ENCODE measurements at places on chromosomes 2 and 18. TPM values are rescaled to one million over a fixed set of nuclear protein-coding genes. Genes with fewer than 3 reads are reported as not detected.

FEV gene
- total RNA-seq: not detected

GRCh38 chr2:143081616-143082015 lies 47.6 kb upstream of the ARHGAP15 start:
- DNase-seq: no peak

- no peak for DNase-seq
Measured at GRCh38 chr18:12155996-12156395, 62.4 kb downstream of the ANKRD62 start.

TCF23 gene
- 1.7 TPM for total RNA-seq

RESP18 gene
- not detected for total RNA-seq

- DNase-seq: no peak
Measured at GRCh38 chr2:101776172-101777043, 78.9 kb downstream of the MAP4K4 start.

DNA sequence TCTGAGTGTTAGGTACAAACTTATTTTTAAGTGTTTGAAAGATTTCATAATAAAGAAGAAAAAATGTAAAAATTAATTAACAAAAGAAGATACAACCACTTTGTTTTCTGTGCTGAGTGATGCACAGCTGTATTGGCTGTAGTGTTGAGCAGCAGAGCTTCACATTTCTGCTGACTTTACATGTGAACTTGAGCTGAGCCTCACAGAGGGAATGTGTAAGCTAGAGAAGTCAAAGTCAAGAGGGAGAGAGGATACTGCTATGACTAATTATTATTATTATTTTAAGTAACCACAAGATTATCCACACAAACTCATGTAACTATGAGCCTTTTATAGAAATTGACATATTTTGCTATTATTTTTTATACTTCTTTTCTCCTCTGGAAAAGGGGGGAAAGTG lies 159.1 kb upstream of the ZSWIM2 start:
- DNase-seq: peak; percentile 39

- DNase-seq: peak; percentile 72
Measured at GRCh38 chr2:237735798-237736197, 62.8 kb upstream of the RBM44 start.

DNA sequence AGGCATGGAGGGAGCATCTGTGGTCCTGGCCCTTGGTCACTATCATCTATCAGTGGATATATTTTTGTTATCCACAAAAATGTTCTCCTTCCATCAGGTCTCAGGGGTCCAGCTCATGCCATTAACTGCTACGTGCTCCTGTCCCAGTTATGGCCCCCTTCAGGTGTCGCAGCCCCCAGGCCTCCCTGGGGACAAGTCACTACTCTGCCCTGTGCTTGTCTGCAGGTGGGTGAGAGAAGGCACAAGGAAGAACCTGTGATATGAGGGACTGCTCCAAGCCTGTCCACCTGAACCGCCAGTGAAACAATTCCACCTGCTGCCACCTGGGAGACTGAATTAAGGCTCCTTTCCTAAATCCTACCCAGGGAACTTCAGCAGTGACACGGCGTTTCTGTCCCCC lies 229.6 kb upstream of the ID2 start:
- no peak for DNase-seq

GRCh38 chr2:158394453-158394852 lies 62.1 kb downstream of the CCDC148 start:
- DNase-seq: no peak

- no peak for DNase-seq
Measured at GRCh38 chr2:1610096-1610485, 134.2 kb downstream of the PXDN start.

GRCh38 chr18:9182852-9183399 lies 46.3 kb downstream of the ANKRD12 start:
- DNase-seq: no peak

DNA sequence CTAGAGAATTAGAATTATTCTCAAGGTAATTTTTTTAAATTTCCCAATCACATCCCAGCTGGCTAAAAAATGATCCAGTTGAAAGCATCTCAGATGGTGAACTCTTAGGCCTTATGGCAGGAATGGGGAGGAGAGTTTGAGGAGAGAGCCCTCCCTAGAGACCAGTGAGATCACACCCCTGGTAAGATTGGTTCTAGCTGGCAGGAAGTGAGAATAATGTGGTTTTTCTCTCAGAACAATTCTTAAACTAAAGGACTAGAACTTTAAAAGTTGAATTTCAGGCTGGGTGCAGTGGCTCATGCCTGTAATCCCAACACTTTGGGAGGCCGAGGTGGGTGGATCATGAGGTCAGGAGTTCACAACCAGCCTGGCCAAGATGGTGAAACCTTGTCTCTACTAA lies 120.2 kb downstream of the MYO3B start:
- no peak for DNase-seq

DNA sequence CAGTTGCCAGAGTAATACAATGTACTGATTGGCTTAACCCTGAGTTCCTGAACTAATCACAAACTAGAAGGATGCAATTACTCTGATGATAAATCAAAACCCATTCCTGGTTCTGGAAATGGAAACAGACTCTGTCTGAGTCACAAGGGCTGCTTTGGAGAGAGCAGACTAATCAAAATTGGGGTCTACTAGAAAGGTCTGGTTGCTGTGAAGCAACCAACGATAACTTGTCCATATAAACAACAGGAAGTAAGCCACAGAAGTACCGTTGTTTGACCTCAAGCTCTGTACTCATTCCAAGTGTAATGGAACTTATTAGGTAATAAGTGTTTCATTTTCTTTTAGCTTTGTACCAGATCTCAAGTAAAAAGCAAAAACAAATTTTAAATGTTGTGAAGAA lies 49.7 kb downstream of the RASGRP3 start:
- no peak for DNase-seq

- DNase-seq: no peak
Measured at GRCh38 chr2:120650022-120650644, 85.5 kb upstream of the GLI2 start.

DNA sequence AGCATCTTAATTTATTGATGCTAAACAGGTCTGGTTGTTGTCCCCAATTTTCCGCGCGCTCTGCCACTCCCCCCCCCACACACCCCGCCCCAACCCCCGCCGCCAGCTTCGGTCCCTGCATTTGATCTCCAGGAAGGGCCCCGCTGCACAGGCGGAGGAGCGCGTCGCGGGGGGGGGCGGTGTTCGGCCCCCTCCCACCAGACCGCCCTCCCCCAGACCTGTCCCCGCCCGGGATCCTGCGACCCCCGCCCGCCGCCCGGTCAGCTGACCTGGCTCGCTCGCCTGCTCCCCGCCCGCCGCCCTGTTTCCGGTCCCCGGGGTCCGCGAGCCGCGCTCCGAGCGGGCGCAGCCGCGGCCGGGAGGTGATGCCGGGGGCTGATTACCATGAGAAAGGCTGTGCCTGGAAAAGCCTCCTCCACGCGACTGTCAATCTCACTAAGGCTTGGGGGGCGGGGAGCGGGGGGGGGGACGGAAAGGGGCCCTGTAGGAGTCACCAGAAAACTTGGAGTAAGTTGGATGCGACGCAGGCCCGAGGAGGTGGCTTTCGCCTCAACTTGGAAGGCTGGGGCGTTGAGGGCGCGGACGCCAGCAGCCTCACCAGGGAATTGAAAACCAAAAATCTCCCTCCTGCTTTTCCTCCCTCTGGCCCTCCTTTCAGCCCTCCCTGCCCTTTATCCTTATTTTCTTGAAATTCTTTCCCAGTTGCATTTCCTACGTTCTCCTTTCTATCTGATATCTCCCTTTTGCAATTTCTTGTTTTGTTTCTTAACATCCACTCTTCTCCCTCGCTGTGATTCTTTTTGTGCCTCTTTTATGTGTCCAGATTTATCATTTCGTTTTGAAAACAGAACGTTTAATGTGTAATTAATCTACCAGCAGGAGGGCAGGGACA lies 4.4 kb upstream of the ZEB2 start:
- peak; percentile 69 for DNase-seq

DNA sequence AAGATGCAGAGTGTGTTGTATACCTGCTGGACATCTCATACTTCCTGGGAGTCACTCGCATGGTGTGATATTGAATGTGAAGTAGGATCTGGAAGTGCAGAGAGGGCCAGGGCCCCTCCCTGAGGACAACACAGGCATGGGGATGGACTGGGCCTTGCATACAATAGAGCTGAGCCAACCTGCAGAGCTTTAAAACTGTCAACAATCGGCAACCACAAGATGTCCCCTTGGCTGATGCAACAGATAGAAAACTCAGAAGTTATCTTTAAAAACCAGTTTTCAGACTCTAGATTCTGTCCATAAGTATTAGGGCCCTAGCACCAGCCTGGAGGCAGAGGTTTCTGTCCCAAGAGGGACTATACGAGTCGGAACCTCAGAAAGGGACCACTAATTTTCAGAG lies 19.7 kb downstream of the EVA1A start:
- DNase-seq: no peak

DNA sequence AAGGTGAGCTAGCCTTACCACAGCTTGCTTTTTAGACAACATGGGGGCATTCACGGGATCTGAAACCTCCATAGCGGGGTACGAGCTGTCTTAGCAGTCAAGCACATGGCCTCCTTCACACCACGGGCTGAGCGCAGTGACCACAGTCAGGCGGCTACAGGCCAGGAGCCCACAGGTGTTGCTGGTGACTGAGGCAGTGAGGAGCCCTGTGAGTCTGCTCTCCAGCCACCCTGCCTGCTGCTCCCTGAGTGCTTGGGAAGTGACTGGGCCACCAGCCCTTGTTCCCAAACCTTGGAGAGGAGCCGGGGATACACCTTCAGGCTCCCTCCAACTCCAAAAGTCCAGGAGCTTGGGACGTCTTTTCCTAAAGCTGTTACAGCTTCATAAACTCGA lies 418.1 kb upstream of the MYT1L start:
- no peak for DNase-seq

DNA sequence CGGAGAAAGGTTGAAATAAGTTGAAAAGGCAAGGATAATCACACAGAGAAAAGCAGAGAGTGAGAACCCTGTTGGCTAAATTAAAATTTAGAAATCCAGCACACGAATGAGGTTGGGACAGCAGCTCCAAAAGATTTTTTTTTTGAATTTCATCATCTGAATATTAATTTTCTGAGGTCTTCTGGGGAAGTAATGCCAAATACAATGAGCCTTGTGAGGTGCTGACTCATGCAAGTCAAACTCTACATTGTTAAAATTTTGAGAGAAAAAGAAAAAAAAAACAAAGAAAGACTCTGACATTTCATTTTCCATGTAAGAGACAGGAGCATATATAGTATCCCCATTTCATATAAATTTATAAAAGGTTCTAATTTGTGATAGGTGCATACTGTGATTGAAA lies 614.2 kb upstream of the CDH2 start:
- DNase-seq: no peak

DNA sequence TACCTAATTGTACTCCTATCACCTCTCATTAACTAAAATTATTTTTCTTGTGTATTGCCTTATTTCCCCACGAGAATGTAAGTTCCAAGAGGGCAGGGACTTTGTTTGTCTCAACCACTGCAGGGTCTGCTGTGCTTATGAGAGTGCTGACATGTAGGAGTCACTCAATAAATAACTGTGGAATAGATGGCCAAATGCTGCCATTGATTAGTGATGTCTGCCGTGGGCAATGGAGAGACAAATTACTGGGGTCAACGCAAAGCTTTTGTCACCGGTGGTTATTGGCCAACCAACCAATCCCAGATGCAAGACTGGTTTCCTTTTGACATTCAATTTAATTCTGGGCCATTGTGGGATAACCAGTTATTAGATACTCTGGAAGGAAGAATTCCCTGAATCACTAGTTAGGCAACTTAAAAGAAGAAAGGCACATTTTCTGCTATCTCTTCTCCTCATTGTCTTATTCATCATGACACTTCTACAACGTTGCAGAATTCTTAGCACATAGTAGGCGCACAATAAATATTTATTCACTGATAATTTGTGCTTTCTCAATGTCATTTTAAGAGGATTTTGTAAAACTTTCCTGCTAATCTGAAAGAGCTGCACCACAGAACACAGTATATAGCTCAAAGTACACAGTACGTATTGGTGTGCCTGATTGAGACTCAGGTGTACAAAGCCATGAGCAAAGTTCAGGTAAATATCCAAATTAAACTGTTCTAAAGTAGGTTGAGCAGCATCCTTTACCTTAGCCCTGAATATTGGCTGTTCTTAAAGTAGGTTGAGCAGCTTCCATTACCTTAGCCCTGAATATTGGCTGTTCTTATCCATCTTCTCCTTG lies 95.9 kb downstream of the ACTR3 start:
- DNase-seq: no peak

DNA sequence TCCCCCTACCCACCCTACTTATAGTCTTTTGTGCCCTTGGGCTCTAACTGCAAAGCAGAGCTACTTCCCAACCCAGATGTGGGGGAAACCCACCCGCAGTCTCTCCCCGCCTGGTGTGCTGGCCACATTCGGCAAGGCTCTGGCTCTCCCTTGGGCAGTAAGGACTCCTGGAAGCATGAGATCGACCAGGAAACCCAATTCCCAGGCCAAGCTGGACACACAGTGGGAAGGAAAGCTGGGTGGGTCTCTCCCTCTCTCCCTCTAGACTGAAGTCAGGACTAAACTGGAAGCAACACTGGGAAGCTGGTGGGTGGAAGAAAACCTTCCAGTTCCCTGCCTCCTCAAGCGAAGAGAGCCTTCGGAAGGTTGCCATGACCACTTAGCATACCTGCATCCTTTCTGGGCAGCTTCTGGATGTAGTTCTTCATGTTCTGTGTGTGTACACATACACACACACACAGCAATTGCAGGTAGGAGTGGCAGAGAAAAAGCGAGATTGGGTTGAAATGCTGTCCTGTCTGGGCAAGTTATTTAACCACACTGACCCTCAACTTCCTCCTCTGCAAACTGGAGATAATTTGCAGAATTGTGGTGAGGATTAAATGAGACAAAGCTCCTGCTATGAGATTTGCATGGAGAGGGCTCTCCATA lies 33.9 kb downstream of the ZBTB7C start:
- DNase-seq: no peak

- no peak for DNase-seq
Measured at GRCh38 chr2:182994228-182994912, 43.9 kb downstream of the NCKAP1 start.

DNA sequence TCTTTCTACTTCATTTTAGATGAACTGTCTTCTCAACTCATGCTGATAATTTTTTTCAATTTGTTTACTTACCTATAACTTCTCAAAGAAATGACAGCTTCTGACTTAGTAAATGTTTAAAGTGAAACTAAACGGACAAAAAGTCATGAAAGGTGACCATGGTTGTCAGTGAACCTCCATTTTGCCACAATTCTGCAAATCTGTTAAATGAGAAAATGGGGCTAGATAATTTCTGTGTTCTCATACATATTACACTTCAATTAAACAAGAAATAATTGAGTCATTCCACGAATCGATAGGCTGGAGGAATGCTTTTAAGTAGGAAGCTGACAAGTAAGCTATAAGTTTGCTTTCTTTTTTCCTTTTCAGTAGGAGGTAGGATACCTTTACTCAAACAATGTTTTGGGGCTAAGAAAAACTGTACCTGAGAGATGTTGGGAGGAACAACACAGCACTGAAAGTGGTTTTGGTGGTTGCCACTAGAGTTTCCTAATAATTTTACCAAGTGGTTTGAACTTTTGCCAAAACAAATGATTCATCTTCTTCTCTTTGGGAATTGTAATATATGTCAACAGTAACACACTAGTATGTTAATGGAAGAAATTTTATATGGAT lies 17.1 kb downstream of the DYNAP start:
- DNase-seq: no peak
